ENCODE measurements at places on chromosomes 6 and 20.

- no peak for DNase-seq
Measured at GRCh38 chr6:20071998-20072397, 140.3 kb downstream of the MBOAT1 start.

DNA sequence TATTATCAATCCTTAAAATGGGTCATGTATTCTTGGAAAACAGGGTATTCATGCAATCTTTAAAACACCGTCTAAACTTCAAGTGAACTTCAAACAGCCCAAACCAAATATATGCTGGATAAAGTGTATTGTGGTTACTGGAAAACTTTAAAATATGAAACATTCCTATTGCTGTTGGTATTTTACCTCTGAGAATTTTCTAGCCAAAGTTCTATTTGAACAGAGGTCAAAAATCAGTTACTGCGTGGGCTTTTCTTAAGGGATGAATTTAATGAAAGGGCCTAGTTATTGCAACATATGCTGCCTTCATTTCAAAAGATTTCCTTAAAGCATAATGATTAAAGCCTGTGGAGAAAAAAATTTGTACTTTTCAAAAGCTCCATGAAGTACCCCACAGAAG lies 436.0 kb downstream of the PLCB1 start:
- no peak for DNase-seq

- DNase-seq: no peak
Measured at GRCh38 chr6:13360671-13361540, 32.6 kb upstream of the TBC1D7 start.

- no peak for DNase-seq
Measured at GRCh38 chr6:158536891-158537798, 22.7 kb upstream of the TMEM181 start.

GRCh38 chr6:146857980-146858347 lies 259.2 kb downstream of the ADGB start:
- no peak for DNase-seq

DNA sequence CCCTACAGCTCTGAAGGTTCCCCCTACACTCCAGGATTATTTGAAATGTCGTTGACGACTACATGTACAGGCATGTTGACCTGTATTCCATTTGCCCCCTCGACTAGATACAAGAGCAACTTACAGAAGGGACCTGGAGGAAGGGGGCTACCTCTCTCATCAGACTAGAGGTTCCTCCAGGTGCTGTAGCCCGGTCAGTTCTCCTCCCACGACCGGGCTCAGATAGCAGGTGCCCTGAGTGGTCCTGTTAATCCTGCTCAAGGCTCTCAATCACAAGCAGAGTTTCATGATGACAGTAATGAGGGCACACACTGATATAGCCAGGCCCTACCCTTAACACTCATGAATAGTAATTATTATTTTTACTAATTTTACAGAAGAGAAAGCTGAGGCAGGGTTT lies 36.5 kb downstream of the KCNK5 start:
- DNase-seq: no peak

- no peak for DNase-seq
Measured at GRCh38 chr6:63923139-63923739, 287.6 kb downstream of the PHF3 start.

- no peak for DNase-seq
Measured at GRCh38 chr6:84547341-84547801, 217.0 kb downstream of the TBX18 start.

- DNase-seq: no peak
Measured at GRCh38 chr6:111615916-111616612, 10.4 kb upstream of the TRAF3IP2 start.

GRCh38 chr20:17421493-17421892 lies 109.7 kb downstream of the BFSP1 start:
- no peak for DNase-seq

DNA sequence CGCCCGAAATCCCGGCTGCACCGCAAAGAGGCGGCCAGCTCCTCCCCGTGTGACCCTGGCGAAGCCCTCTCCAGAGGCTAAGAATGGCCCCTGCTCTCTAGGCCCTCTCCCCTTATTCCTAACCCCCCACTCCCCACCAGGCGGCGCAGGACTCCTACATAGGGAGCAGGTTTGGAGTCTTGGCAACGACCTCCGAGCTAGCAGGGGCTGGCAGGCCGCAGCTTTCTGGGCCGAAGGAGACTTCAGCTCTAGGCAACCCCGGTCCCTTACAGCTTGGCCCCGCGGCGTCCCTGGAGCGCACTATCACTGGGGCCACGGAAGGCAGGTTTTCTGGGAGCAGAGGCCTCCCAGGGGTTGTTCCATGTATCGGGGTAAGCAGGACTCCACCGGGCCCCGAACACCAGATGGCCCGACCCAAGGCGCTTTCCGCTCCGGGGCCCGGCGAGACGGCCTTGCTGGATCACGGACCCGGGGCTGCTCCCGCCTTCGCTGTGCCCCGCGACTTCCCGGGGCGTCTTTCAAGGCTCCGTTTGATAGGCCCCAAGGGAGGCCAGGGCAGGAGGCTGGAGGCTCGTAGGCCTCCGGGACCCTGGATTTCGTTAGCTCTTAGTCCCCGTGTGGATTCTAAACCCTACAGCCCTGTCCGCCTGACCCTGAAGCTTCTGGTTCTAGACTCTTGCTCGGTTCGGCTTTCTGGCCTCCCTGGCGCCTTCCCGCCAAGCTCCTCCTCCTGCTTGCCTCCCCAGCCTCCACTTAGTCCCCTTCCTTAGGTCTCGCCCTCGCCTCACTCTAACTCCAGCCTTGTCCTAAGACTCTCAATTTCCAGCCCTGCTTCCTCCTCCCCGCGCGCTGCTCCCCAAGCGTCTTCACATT lies 1.9 kb downstream of the SLC32A1 start:
- no peak for DNase-seq

- no peak for DNase-seq
Measured at GRCh38 chr6:157198425-157199279, 124.7 kb downstream of the TMEM242 start.

DNA sequence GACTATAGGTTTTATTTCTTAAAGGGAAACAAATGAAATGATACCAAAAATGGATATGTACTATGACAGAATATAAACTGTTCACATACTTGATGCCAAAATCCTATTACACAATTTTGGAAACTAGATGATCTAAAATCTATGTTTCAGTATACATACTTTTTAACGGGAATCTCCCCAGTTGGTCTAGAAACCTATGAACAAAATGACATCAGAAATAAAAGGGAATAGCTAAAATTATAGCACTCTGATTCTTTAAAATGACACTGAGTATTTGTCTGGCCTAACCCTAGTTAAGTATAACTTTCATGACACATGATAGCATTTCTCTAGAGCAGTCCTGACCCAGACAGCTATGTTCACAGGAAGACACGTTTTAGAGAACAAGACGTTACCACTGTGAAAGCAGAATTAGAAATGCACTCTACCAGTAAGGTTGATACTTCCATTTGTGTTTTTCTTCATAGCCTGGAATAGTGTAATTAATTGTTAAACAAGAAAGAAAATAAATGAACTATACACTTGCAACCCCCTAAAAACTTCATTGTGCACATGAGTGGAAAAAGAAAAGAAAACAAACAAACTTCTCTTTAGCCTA lies 3.3 kb downstream of the OSER1 start:
- DNase-seq: no peak

DNA sequence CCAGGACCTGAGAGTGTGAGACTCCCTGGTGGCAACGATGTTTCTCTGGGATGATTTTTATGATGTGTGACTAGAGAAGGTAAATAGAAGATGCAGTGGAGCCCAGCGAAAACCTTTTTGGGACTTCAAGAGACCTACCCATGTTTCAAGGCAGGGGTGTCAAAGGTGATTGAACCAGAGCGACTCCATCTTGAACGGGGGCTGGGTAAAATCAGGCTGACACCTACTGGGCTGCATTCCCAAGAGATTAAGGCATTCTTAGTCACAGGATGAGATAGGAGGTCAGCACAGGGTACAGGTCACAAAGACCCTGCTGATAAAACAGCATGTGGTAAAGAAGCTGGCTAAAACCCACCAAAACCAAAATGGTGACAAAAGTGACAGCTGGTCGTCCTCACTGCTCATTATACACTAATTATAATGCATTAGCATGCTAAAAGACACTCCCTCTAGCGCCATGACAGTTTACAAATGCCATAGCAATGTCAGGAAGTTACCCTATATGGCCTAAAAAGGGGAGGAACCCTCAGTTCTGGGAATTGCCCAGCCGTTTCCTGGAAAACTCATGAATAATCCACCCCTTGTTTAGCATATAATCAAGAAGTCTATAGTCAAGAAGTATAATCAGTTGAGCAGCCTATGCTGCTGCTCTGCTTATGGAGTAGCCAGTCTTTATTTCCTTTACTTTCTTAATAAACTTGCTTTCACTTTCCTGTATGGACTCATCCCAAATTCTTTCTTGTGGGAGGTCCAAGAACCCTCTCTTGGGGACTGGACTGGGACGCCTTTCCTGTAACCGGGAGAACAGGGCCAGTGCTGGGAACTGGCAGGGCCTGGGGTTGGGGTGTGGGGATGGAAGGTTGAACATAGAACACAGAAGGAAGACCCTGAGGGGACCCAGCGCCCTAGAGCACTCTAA lies 526.4 kb downstream of the QKI start:
- DNase-seq: no peak

GRCh38 chr20:23604306-23604705 lies 1.4 kb downstream of the CST9 start:
- DNase-seq: no peak

- peak; percentile 9 for DNase-seq
Measured at GRCh38 chr6:148972481-148972880, 225.7 kb downstream of the UST start.

DNA sequence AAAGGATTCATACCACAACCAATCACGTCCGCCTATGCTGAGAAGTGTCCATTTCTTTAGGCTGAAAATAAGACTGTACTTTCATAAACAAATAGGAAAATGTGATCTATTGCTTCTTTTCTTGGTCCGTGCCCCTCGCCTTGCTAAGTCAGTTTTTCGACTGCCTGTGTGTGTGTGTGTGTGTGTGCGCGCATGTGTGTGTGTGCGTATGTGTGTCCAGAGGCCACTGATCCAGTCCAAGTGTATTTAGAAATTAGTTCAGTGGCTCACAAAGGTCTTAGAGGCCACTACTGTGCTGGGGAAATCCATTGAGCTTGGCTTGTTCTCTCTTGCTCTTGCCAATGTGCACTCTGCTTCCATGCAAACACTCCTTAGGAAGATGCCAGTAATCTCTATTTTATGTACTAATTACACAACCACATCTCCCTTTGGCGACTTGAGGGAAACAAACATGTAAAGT lies 50.5 kb downstream of the SLC22A23 start:
- DNase-seq: no peak

DNA sequence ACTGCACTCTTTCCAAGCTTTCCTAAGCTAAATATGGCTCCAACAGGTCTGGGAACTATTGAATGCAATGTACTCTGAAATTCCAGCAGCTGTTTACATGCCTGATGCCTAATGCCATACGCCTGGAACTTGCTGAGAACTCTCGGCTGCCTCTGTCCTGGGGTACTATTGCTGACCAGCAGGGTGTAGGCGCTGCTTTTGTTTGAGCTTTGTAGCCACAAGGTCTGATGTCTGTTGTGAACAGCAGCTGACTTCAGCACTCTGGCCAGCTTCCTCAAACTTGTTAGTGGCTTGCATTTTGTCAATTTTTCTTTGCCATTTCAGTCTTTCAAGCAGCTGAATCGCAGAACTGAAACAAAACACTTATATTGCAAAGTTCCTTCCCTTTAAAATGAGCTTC lies 26.7 kb downstream of the SAYSD1 start:
- DNase-seq: no peak
